ENCODE measurements at places on chromosomes 13 and 19.

- DNase-seq: peak; percentile 70
Measured at GRCh38 chr13:113862191-113862930, 1.5 kb downstream of the GAS6 start.

DNA sequence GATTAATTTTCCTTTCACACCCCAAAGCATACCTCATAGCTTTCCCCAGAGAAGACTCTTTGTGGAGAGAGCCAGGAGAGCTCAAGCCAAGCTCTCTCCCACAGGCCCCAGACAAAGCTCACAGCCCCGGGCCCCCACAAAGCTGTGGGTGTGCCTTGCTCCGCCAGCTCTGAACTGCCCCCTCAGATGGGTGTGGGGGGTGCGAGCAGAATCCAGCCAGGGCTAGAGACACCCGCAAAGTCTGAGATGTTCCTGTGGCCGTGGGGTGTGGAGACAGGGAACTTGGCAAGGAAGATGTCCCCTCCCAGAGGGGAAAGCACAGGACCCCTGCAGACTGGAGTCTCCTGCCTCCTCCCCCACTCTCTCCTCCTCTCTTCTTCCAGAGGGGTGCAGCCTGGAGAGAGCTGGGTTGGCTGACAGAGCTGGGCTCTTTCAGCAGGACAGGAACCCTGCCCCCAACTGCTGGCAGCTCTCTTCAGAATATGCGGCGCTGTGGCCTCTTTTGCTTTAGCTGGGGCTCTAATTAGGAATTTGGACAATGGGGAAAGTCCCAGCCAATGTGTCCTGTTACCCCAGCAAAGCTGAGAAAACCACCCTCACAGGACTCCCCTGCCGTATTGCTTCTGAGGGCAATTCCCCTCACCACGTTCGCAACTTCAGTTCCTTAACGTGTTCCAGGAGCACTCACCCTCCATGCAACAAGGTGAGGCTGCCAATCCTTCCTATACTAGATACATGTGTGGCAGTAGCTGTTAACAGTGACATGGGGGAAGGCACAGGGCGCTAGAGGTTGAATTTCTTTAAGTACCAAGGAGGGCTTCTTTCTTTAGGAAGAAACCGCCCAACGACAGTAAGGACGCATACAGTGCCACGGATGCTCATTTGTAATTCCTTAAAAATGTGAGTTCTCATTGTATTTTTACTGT is 170.0 kb downstream of the COL4A1 start:
- DNase-seq: no peak

- DNase-seq: no peak
Measured at GRCh38 chr13:21475115-21475514, 16.0 kb upstream of the ZDHHC20 start.

GRCh38 chr13:73757481-73758233 is 376.5 kb downstream of the KLF12 start:
- DNase-seq: no peak

- DNase-seq: no peak
Measured at GRCh38 chr19:29918891-29919290, 23.1 kb upstream of the URI1 start.

- DNase-seq: no peak
Measured at GRCh38 chr13:34003656-34004055, 185.7 kb downstream of the RFC3 start.

- DNase-seq: no peak
Measured at GRCh38 chr13:93562676-93563075, 336.1 kb downstream of the GPC6 start.

GRCh38 chr19:17654993-17655392 is 33.2 kb downstream of the UNC13A start:
- DNase-seq: no peak

- no peak for DNase-seq
Measured at GRCh38 chr19:7864690-7865074, 9.5 kb downstream of the PRR36 start.

GRCh38 chr13:111920306-111920931 is 146.5 kb upstream of the SOX1 start:
- no peak for DNase-seq

GRCh38 chr13:45713721-45714120 is 11.6 kb downstream of the CBY2 start:
- DNase-seq: no peak

- no peak for DNase-seq
Measured at GRCh38 chr19:15114153-15114540, 6.9 kb downstream of the SYDE1 start.

GRCh38 chr13:20772401-20773131 is 1.2 kb downstream of the EEF1AKMT1 start:
- DNase-seq: no peak

DNA sequence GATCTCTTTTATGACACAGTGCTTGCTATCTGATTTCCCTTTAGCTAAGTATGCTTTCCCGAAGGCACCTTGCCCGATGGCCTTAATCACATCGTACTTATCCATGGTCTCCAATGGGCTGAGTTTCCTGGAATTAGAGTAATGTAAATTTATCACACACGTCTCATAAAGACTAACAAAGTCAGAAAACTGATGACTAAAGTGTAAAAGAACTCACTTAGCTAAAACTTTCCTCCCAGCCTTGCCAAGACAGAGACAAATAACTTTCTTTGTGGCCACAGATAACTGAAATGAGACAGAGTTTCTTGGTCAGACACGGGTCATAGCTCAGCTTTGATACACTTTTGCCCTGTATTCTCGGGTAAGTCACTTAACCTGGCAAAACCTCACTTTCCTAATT is 1.5 kb downstream of the NEK5 start:
- DNase-seq: no peak

- no peak for DNase-seq
Measured at GRCh38 chr13:80860845-80861244, 519.9 kb upstream of the SPRY2 start.

GRCh38 chr19:2722541-2723344 is 1.6 kb upstream of the DIRAS1 start:
- DNase-seq: peak; percentile 89

DNA sequence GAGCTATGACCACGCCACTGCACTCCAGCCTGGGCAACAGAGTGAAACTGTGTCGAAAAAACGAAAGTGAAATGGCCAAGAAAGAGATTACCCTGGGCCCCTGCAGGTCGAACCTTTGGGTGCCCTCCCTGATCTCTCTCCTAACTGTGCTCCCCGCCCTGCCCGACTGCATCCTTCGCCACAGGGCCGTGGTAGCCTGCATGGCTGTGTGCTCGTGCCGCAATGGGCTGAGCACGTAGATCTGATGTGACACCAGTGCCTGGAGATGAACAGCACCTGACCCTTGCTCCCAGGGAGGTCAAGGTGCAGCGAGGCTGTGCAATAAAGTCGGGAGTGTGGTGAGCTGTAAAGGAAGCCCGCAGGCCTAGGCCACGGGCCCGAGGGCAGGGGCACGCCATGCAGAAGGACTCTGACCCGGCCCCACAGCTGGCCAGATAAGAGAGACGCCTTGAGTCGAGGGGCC is 60.2 kb downstream of the PEX11G start:
- no peak for DNase-seq

DNA sequence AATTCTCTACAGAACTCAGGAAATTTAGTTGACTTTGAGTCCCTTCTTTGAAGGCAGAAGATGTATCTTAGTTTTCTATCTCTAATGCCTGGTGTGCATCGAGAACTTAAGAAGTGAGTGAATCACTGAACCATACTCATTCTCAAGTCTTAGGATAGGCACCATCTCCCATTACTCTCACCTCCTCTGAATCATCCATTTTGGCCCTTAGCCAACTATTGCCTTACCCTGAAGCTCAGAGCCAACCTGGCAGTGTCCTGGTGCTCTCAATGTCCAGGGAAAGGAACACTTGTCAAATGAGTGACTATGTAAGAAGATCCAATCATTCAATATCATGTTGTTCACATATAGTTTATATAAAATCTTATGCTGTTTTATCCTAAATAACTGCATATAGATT is 146.6 kb downstream of the RGCC start:
- no peak for DNase-seq

DNA sequence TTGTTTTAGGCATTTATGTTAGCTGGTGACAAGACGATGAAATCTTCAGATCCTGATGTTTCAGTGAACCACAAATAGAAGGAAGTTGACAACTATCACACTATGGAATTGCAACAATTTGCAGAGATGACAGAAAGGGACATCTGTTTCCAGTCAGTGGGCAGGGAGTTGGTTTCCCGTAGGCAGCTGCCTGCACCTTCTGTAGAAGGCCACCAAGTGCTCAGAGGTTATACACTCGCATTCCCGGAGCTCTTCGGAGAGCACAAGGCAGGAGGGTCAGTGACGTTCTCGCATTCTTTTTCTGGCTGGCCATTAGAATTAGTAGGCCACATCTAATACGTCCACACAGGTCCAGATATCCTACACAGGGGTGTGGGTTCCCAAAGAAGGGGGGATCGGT is 129.4 kb downstream of the SHISA2 start:
- DNase-seq: no peak

DNA sequence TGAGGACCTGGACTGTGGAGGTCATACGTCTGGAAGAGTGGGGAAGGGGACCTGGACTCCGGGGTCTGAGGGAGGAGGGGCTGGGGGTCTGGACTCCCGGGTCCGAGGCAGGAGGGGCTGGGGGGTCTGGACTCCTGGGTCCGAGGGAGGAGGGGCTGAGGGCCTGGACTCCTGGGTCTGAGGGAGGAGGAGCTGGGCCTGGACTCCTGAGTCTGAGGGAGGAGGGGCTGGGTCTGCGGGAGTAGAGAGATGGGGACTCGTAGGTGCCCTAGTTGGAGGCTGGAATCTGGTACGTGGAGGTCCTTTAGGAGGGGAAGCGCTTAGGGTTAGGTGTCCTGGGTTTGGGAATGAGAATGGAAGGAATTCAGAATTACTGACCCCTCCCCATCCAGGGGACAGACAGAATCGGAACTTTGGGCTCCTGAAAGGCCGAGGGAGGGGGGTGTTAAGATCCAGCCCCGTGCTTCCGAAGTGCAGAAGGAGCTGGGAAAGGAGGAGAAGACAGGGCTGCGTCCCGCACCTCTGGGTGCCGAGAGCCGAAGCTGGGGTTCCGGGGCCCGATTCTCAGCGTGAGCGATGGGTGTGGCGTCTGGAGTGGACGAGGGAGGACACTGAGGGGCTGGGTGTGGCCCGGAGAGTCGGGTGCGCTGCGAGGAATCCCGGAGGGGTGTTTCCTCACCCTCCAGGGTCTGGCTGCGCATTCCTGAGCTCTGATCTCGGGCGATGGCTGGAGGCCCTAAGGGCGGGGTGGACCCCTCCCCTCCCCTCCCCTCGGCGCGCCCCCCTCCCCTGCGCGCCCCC is 608 bp downstream of the MYADM start:
- no peak for DNase-seq

Measured in cardiac septum (tissue), 1 donor.